ENCODE measurements at places on chromosomes 16 and 17.

DNA sequence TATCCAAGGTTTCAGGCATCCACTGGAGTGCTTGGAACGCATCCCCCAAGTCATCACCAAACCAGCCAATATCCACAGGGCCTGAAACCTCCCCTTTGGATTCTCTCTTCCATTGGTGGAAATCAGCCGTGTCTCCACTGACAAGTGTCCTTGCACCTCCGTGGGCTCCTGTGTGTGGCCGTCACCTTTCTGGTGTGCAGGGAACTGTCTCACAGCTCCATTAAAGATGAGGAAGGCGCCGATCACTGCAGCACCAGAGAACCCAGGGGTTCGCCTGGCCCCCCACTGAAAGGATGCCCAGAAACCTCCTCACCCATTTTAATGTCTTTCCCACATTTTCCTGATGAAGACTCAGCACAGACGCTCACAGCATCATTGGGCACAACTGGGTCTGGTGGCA is 17.8 kb upstream of the METRNL start:
- no peak for DNase-seq

- no peak for DNase-seq
Measured at GRCh38 chr16:48128769-48129168, 27.0 kb downstream of the ABCC12 start.

GRCh38 chr16:12295395-12295794 is 318.9 kb downstream of the SNX29 start:
- no peak for DNase-seq

GRCh38 chr16:66003201-66003600 is 363.3 kb upstream of the CDH5 start:
- DNase-seq: no peak

GRCh38 chr16:1945559-1946391 is 2.8 kb upstream of the MSRB1 start:
- no peak for DNase-seq

DNA sequence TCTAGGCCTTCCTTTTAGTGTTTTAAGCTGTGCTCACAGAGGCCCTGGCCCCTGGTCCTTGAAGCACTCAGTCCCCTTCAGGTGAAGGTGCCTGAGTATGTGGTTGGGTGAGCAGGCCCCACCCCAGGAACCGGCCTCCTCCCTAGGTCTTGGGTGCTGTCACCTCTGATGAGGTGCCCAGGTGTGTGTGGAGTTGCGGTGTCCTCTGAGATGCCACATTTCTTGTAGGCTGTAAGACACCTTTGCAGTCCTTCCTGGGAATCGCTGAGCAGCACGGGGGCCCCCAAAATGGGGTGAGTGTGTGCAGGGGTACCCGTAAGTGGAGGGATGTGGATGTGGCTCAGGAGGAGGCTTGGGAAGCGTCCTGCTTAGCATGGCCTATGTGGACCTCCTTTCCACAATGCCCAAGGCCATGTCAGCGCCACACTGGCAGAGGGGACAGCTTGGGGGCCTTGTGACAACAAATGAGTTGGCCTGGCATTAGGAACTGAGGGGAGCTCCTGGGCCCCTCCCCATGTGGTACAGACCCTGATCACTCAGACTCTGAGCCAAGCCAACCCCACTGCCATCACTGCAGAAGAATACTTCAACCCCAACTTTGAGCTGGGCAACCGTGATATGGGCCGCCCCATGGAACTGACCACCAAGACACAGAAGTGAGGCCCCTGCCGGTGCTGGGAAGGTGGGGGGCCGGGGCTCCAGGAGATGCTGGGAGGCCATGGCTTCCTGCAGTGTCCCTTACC is 11.2 kb downstream of the CORO6 start:
- no peak for DNase-seq

DNA sequence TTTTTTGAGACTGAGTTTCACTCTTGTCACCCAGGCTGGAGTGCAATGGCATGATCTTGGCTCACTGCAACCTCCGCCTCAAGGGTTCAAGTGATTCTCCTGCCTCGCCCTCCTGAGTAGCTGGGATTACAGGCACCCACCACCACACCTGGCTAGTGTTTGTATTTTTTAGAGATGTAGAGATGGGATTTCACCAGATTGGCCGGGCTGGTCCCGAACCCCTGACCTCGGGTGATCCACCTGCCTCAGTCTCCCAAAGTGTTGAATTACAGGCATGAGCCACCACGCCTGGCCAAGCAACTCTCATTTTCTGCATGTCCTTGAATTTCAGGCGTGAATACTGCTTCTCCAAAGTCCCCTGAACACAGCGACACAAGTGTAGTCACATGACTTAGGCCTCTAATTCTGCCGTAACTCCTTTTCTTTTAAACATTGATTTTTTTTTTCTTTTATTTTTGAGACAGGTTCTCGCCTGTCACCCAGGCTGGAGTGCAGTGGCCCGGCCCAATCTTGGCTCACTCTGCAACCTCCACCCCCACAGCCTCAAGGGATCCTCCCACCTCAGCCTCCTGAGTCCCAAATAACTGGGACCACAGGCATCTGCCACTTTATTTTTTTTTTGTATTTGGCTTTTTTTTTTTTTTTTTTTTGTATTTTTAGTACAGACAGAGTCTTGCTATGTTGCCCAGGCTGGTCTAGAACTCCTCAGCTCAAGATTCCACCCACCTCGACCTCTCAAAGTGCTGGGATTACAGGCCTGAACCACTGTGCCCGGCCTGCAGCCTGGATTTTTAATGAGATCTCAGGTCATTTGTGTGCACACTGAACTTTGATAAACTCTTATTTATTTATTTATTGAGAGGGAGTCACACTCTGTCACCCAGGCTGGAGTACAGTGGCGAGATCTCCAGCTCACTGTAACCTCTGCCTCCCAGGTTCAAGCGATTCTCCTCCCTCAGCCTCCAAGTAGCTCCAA is 124.6 kb downstream of the KCNJ18 start:
- DNase-seq: no peak

DNA sequence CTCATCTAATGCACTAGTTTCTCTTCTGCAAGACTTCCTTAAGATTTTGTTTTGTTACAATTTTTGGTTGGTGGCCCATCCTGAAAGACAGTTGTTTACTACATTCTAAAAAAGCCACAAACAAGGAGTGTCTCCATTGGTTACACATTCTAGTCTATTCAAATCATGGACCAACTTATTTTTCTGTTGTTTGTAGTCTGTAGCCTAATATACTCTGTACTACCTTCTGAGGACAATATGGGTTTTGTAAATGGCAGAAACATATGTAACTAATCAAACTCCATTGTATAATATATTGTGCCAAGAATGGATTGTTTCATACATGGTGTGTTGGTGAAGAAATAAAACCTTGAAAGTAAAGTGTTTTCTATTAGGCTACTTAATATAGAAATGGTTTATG is 79.5 kb upstream of the DHX40 start:
- DNase-seq: no peak

DNA sequence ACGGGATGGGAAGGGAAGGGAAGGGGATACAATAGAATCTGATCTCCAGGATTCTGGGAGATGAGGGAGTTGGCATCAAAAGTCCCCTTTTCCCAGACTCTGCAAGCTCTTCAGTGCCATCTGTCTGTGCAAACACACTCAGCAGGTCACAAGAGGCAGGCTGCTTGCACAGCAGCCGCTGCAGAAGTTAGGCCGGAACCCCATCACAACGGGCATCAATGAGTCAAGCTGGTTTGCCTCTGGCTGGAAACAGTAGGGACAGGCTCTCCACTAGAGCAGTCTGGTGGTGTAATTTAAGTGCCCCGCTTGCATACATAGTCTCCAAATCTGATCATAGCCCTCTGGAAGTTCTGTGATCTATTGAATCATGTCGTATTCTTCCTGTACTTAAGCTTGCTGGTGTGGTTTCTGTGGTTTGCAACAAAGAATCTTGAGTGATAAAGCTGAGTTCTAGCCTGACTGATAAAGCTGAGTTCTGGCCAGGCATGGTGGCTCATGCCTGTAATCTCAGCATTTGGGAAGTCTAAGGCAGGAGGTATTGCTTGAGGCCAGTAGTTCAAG is 33.7 kb upstream of the KDM8 start:
- DNase-seq: peak; percentile 76

DNA sequence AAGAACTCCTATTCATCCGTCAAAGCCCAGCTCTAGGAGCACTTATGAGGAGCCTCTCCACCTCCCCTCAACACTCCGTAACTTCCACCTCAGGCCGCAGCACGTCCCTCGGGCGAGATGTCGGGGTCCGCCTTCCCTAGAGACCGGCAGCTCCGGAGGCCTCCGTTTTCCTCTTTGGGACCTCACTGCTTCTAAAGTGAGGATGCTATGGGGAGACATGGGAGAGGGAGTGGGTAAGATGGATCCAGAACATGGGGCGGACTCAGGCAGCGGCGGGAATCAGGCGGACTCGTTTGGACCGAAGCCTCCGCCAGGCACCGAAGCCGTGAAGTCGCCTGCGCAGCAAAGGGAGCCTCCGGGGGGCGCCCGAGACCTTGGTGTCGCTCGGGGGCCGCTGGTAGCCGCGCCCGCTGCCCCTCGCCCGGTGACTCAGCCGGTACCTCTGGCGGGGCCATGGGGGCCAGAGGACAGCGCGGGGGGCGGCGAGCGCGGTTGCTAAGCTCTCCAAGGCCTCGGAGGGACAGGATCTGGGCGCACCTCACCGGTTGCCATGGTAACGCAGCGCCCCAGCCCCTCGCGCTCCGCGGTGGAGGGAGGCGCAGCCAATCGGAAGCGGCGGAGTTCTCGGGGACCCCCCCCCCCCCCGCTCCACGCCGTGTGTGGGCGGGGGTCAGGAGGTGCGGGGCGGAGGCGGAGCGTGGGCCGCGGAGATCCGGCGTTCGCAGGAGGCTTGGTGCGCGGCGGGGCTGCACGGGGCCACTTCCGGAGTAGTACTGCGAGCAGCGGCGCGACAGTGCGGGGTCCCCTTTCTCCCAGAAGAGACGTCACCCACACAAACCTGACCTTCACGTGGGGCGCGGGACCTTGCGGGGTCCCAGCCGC is 1.3 kb upstream of the HIC1 start:
- DNase-seq: peak; percentile 89

DNA sequence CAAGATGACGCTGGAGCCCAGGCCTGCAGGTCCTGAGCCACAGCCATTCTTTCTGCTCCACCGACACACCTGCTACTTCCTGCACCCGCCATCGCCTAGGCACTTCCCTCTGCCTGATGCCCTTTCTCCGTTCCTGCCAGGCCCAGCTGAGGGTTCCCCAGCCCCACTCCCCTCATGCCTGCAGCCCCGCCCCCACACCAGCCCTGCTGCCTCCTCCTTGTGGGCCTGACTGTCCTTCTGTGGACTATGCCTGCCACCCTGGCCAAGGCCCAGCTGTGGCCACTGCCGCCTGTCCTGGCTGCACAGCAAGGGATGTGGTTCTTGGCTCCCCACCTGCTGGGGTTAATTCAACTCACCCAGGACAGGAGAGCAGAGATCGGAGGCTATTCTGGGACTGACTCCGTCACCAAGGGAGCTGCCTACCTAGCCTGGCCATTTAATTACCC is 7.5 kb downstream of the NATD1 start:
- DNase-seq: no peak

- DNase-seq: no peak
Measured at GRCh38 chr17:70622368-70623260, 453.3 kb downstream of the KCNJ2 start.

DNA sequence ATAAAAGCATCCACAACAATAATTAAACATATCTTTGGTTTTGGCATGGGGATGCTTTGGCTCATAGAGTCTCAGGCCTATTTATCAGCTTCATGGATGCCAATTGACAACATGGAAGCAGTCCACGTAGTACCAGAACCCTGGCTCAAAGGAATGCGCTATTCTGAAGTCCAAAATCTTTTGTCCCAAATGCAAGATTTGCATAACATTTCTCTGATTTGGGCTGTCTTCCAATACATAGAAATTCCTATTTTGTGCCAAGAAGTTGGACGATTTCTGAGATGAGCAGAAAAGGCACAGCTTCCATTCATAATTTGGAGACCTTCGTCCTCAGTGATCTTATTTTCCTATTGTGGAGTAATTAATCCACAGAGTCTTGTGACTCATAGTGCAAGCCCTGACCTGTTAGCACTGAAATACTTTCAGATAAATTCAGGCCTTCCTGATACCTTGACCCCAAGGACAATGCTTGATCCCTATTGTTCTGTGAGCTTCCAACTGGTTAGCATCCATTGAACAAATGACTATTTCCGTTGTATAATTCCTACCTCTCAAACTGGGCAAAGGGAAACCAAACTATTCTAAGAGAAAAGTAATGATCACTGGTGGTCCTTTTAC is 78.4 kb upstream of the CDH11 start:
- no peak for DNase-seq

DNA sequence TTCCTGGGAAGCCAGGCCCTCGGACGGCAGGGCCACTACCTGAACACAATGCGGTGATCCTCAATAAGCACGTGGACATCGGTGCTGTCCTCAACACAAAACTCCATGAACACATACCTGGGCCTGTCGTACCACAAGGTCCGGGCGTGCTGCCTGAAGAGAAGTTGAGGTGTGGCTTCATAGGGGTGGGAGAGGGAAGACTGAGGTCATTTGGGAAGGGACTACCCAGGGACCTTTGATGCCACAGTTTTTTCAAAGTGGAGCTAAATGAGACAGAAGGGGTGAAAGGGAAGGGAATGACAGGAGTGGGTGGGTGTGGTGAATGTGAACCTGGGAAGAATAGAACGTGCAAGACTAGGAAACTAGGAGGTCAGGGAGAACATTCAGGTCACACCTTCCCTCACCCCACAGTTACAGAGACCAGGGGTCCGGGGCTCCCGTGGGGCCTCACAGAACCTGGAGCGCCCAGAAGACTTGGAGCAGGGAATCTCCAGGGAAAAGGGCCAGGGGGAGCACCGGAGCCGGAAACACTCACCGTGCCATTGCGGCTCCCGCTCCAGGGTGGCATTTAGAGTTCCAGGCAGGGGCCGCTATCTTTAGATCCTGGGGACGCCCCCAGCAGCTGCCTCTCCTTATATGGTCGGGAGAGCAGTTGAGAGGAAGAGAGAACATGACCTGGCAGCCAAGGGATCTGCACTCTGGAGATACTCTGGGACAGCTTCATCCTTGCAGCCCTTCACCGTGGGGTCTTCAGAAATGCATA is at the start of gene PTGES3L:
TSS of gene PTGES3L (minus strand) at position 570 of the 763 bp plus-strand sequence. CDS start at position 543, 27 bp downstream.
- peak; percentile 49 for DNase-seq

DNA sequence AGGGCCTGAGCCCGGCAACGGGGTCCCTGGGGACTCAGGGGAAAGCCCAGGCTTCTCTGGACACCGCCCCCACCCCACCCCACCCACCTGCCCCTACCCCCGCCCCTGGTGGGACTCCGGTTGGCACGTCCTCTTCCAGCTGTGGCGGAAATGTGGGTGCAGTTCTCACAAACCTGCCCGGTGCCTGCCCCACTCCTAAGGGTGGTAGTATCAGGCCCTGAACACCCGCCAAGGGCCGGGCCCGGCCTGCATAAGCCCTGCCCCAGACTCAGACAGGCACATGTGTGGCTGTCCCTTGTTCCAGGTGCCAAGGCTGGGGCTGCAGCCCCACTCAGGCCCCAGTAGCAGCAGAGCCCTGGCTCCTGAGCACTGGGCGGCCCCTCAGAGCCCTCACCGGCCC is 58.1 kb downstream of the ACTG1 start:
- DNase-seq: no peak

DNA sequence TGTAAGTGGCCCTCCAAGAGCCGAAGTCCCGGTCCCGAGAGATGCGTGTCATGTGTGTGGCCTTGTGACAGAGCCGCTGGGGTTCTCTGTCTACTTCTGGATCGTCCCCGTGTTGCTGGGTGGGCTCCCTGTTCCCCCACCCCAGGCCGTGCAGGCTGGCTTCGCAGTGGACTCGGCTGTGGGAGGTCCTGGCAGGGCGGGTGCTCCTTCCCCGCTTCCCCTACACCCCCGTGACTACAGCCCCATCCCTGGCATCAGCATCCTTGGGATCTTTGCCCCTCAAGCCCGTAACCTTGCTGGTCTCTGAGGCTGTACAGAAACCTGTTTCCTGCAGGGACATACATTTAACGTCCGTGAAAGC is 136.3 kb downstream of the BANP start:
- DNase-seq: no peak

GRCh38 chr17:83103200-83103942 is 24.0 kb downstream of the METRNL start:
- DNase-seq: no peak

Data from activated naive CD8-positive, alpha-beta T cell treated with anti-CD3 and anti-CD28 coated beads for 36 hours (primary cell).